ENCODE measurements at places on chromosomes 13 and 19. TPM values are rescaled to one million over a fixed set of nuclear protein-coding genes. Genes with fewer than 3 reads are reported as not detected.

MAG gene
- not detected for total RNA-seq

C1QTNF9B gene
- total RNA-seq = not detected

ESD gene
- total RNA-seq = 96.4 TPM

NCR1 gene
- not detected for total RNA-seq

PABPC3 gene
- 0.10 TPM for total RNA-seq

All from vein endothelial cell (primary cell).